ENCODE measurements at places on chromosomes 2 and 18. TPM values are rescaled to one million over a fixed set of nuclear protein-coding genes. Genes with fewer than 3 reads are reported as not detected.

C2orf81 gene
- 5.5 TPM for total RNA-seq

RBM43 gene
- total RNA-seq, result 4.8 TPM

CTLA4 gene
- 0.54 TPM for total RNA-seq

- no peak for DNase-seq
Observed at GRCh38 chr18:55235094-55235461, 275.8 kb upstream of the CCDC68 start.

TMEM178A gene
- total RNA-seq, result not detected

DNA sequence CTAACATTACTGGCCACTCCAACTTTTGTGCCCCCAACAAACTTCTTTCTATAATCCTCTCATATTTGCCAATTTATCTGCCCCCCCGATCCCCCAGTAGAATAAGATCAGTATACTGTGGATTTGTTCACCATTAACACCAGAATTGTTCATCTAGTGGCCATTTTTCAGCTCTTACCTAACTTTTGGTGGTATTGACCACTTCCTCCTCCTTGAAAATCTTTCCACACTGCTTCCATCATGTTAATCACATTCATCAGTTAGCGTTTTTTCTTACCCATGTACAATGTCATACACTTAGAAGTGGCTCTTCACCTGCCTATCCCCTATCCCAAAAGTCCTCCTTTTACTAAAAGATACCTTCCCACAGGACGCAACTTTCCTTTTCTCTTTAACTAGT lies 6.1 kb downstream of the IMPACT start:
- no peak for DNase-seq

DGKD gene
- total RNA-seq, result 140 TPM

DNA sequence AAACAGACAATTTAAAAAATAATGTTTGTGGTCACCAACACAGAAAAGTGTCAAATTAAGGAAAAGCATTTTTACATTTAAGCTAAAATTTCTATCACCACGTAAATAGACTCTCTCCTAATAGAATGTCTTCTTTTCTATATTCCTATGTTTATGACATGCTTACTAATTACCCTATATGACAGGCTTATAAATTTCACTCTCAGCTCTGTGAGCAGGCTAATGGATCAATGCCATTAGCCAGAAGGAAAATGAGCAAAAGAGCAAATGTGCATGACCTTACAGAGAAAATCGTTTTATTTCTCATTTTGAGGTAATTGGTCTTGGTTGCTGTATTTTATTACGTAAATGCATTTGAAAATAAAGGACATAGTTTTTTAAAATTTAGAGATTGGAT lies 209.7 kb downstream of the TMX3 start:
- no peak for DNase-seq

GRCh38 chr2:10222-10875 lies 36.0 kb downstream of the FAM110C start:
- DNase-seq, result no peak

DNA sequence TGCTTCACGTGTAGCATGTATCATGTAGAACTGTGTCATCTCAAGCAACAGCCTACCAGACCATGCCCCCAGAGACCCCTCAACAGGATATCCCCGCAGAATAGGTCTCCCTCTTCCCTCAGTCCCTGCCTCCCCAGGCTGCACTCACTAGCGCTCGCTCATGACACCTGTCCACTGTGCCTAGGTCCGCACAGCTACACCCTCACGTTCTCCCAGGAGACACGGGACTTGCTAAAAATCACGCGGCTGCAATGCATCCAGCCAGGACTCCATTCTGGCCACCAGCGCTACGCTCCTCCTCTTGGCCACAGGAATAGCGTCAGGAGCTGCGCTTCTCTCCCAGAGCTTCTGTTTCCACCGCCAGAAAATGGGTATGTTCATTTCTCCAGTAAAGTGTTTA lies 2.5 kb downstream of the PXDN start:
- DNase-seq, result no peak

SUMO1 gene
- 83.9 TPM for total RNA-seq

DNA sequence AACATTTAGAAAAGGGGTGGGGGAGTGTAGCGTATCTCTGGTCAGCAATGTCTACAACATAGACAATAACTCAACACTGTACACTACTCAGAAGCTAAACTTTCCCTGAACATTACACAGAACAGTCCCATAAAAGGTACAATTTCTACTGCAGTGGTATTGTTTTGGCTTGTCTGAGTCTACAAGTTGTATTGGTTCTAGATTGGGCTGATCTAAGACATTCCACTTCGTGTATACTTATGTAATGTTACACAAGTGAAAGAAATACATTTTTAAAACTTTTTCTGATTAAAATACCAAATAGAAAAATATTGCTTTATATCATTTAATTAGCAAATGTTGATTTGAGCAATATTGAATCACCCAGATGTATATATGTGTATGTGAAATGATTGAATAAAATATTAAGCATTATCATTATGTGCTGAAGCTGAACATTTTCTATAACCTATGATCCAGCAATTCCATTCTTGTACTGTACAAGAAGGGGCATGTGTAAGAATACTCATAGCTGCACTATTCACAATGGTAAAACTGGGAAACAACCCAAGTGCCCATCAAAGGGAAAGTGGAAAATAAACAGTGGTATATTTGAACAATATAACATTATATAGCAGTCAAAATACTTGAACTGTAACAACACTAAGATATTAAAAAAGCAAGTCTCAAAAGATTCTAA lies 52.4 kb downstream of the VSNL1 start:
- no peak for DNase-seq

DNA sequence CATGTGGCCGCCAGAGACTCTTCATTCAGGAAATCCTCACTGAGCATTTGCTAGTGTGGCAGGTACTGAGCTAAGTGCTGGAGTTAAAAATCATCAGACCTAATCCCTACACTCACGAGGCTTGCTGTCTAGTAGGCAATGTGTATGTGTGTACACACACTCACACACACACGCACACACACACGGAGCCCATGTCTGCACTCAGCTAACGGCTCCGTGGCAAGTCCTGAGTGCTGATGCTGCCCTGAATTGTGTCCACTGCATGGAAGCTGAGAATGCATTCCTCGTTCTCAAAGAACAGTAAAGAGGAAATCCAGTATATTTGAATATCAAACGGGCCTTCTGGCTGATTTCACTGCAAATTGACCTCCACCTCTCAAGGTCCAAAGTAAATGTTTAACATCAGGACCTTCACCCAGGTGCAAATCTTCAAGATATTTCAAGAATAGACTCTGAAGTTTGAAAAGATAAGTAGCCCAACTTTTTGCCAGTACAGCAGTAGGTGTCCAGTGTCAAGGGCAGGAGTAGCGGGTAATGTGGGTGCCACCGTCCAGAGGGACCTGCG lies 136.1 kb upstream of the TTC39C start:
- no peak for DNase-seq

DNA sequence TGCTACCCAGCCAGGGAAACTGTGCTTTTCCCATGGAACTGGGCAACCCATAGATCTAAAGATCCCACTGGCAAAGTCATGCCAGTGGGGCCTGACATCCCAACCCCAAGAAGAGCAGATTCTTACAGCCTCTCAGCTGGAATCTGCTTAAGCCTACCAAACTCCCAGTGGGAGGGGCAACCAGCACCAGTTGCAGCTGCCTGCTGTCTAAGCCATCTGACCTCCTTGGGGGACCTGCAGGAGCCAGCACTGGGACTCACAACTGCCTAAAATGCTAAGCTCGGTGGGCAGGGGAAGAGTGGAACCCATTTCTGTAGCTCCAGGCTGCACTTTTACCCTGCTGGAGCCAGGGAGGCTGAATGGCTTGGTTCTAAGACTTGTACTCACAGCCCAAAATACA lies 770.7 kb upstream of the SLC8A1 start:
- no peak for DNase-seq

ATP6V1B1 gene
- total RNA-seq, result not detected

DNA sequence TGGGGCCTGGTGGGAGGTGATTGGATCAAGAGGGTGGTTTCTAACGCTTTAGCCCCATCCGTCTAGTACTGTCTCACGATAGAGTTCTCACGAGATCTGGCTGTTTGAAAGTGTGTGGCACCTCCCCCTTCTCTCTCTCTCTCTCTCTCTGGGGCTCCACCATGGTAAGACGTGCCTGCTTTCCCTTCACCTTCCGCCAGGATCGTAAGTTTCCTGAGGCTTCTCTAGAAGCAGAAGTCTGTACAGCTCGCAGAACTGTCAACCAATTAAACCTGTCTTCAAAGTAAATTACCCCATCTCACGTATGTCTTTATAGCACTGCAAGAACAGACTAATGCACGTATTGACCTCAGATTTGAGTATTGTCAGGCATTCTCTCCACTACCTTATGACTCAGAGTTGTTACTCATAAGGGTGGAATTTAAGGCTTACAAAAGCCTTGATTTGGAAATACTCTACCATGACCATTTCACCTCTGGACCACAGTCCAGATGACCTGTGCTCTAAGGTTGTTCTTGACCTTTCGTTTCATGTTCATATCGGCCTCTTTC lies 99.5 kb upstream of the AGAP1 start:
- DNase-seq, result no peak

CIB4 gene
- total RNA-seq, result not detected

- DNase-seq, result no peak
Observed at GRCh38 chr2:191721331-191721730, 43.4 kb downstream of the NABP1 start.

DNA sequence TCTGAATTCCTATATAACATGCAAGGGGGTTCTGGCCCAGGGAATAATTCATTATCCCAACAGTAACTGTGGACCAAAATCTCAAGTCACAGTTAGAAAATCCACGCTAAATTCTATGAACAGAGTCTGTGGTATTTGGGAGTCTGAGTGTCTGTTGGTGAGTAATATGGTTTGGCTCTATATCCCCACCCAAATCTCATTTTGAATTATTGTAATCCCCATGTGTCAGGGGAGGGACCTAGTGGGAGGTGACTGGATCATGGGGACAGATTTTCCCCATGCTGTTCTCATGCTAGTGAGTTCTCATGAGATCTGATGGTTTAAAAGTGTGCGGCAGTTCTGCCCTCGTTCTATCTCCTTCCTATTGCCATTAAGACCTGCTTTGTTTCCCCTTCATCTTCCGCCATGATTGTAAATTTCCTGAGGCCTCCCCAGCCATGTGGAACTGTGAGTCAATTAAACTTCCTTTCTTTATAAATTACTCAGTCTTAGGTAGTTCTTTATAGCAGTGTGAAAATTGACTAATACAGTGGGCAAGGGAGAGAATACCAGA lies 68.3 kb downstream of the NBAS start:
- DNase-seq, result no peak

DNA sequence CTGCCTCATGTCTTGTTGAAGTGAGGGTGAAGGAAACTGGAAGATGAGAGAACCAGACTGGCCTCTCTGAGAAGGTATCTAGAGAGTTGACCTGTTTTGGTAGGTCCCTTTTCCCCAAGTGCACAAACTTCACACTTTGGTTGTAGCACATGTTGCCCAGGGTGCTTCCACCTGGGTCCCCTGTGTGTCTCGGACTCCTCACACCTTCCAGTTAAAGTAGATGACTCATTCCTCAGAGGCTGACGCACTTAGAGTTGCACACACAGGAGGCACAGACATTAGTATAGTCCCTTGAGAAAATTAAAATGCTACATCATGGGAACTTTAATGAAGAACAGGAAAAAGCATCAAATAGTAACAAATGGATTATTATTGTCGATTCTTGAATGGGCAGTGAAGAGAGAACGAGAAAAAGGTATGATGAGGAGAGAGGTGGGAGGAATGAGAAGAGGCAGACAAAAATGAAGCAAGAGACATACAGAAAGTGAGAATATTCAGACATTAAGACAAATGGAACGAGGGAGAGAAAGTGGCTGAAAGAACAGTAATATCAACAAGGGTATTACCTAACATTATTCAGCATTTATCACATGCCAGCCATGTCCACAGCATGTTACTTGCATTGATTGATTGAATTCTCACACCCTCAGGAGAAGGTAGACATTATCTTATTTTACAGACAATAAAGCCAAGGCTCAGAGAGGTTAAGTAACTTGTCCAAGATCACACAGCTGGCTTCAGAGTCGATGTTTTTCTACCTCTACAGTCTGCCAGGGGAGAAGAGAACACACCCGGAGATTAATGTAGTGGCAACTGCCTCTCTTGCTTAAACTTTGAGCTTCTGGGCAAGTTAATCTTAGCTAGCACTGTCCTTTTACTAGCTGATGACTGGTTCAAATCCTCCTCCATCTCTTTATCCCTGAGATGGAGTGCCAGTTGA lies 68.6 kb downstream of the FHOD3 start:
- no peak for DNase-seq

DNA sequence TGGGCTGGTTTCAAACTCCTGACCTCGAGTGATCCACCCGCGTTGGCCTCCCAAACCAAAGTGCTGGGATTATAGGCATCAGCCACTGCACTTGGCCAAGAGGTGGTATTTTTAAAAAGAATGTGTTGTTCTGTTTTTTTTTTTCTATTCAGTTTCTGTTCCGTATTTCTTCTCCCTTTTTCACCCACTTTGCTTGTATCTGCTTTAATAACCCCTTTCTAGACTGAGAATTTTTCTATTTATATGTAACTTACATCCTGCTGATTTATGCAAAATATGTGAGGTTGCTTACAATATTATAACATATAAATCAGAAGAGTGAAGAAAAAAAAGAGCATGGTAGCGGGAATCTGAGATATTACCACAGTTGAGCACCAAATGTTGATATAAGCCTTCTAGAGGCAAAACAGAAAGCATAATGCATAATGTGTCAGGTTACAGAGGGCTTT lies 17.2 kb upstream of the LYPD6B start:
- DNase-seq, result no peak

- DNase-seq, result no peak
Observed at GRCh38 chr2:227205701-227206100, 41.3 kb downstream of the COL4A3 start.

DNA sequence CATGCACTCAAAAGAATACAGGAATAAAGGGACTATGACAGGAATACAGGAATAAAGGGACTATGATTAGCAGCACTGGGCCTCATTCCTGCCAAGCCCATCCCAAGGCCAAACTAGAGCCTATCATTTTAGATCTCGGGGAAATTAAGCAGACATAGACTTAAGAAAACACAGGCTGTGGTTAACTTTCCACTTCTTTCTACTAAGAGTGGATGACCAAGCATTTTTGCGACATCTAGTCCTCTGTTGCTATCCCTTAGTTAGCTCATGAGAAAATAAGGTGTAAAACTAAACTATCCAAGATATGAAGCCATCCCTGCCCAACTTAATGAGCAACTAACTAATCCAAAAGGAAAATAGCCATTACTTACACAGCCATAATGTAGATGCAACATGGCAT lies 5.9 kb downstream of the LYPD1 start:
- no peak for DNase-seq

ABCG8 gene
- total RNA-seq, result not detected

- DNase-seq, result no peak
Observed at GRCh38 chr2:43292851-43293743, 66.7 kb upstream of the ZFP36L2 start.

GRCh38 chr2:45583977-45584376 lies 27.1 kb downstream of the SRBD1 start:
- DNase-seq, result no peak

NT5C1B gene
- total RNA-seq, result not detected

CSRNP3 gene
- not detected for total RNA-seq

CD8B2 gene
- not detected for total RNA-seq

DSG4 gene
- total RNA-seq, result not detected

SLC19A3 gene
- total RNA-seq, result not detected

- peak; percentile 5 for DNase-seq
Observed at GRCh38 chr2:120396013-120396860, 50.3 kb downstream of the INHBB start.
